KG1 (cell line): ENCODE measurements at places on chromosomes 6 and 20.

GRCh38 chr6:47197682-47198640 lies 111.7 kb downstream of the TNFRSF21 start:
- no peak for DNase-seq

- DNase-seq = no peak
Measured at GRCh38 chr20:32036716-32037485, 15.1 kb upstream of the HCK start.

GRCh38 chr6:11353921-11354389 lies 121.5 kb upstream of the NEDD9 start:
- DNase-seq = no peak

DNA sequence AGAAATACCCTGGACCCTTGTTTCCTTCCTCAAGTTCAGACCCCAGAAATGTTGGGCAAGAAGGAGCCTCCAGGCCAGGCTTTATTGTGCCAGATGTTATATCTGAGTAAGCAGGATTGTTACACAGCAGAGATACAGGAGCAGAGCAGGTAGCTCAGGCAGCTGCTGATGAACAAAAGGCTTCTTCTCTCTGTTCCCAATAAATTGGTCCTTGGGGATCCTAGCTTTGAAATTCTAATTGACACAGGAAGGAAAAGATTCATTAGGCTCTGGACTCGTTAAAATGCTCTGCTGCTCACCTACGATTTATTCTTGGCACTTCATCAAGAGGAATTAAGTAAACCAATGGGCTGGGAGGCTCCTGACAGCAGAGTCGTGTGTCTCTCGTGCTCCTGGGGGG lies 54.2 kb downstream of the RALY start:
- DNase-seq = no peak

DNA sequence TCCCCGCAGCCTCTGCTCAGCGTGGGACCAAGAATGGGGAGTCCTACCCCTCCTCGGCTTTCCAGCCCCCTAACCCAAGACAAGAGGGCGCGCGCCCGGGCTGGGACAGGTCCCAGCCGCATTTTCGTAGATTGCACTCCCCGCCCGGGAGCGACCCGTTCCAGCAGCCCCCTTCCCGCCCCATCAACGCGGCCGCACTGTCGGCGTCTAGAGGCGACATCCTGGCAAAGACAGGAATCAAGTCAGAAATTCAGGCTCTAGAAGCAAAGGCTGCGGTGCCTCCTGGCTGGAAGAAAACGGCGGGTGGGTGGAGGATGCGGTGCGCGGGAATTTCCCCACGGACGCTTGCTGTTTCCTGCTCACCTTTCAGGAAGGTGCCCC lies 957 bp downstream of the PROKR2 start:
- no peak for DNase-seq

DNA sequence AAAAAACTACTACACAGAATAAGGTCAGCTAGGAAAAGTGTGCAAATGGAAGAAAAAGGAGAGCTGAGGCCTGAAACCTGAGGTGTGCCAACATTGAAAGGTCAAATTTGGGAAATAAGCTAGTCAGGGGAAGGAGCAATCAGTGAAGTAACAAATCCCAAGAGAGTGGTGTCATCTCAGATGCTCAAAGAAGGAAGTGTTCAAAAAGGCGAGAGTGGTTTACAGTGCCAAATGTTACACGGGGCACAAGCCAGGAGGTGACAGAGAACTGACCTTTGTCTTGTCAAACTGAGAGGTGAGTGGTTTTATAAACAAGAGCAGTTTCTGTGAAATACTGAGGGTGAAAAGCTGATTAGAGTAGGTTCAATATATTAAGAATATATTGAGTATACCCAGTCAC lies 83.0 kb upstream of the TCF21 start:
- DNase-seq = no peak

- no peak for DNase-seq
Measured at GRCh38 chr6:77876300-77876699, 223.5 kb downstream of the MEI4 start.

- no peak for DNase-seq
Measured at GRCh38 chr6:41186031-41186562, 14.9 kb downstream of the TREML2 start.

- DNase-seq = no peak
Measured at GRCh38 chr20:47686545-47686944, 98.7 kb downstream of the SULF2 start.

DNA sequence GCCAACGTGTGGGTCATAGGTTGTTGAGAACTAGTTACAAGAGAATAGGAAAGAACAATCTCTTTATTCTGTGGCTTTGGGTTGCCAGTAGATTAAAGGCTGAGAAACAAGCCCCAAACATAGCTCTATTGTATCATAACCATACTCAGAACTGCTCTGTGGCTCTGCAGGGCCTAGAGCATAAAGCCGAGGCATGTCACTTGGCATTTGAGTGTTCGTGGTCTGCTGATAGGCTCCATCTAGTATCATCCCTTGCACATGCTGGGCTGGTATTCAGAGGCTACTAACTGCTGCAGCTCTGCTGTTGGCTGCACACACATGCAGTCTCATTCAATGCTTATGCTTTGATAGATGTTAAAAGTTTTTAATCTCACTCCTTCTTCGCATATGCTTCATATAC lies 157.9 kb downstream of the OGFRL1 start:
- no peak for DNase-seq

DNA sequence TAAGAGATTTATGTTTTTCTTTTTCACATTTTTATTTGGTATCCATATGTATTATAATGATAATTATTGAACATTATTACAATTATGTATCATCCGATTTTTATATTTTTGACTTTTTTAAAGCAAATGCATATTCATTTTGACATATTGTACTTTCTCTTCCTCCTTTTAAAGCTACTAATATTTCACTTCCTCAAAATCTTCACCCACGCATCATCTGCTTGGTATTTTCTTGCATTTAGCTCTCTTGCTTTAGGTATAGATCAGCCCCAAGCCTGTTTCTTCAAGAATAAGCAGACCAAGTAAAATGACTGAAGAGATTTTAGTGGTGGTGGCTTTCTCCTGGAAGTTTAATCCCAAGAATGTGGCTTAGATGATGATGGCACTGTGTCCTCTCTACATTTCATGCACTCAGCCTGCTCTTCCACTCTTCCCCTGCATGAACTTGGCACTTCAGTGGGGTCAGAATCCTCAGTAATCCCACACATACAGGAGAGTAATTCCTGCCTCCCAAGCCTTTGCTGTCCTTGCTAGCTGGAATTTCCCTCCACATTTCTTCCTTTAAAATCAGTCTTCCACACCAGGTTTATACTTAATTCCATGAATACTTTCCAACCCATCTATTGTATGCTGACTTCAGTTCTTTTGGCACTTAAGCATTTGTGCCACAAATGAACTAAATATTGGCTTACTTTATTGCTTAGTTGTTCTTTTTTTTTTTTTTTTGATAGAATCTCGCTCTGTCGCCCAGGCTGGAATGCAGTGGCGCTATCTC lies 8.2 kb downstream of the NCOA7 start:
- no peak for DNase-seq

- DNase-seq = no peak
Measured at GRCh38 chr6:138691595-138692057, 81.9 kb upstream of the CCDC28A start.

DNA sequence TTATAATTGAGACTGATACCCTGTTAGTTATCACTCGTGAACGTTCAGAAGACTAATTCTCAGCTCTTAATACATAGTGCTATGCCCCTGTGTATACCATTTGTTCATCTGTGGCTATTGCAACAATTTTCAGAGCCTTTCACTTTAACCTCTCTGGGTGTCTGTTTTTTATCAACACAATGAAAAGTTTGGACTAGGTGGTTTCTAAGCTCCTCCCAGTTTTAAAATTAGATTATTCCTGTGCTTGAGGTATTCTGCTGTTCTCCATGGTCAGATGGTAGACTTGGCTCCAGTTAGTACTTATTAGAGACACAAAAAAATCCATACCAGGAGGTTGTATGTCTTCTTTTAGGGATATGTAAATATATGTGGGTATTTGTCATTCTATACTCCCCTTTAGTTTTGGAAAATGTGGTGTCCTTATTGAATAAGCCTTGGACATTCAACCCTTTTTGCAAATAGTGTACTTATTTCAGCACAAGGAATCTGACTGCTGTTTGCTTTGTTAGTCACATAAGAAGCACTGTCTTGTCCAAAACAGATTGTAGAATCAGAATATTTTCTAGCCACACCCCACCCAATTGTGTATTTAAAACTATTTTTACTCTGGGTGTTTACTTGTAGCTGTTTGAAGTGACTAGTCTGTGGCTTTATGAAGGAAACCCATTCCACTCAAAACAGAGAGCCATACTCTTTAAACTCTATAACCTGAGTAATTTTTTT lies 2.0 kb upstream of the COL10A1 start:
- DNase-seq = no peak

- no peak for DNase-seq
Measured at GRCh38 chr6:21461844-21462518, 131.6 kb upstream of the SOX4 start.

DNA sequence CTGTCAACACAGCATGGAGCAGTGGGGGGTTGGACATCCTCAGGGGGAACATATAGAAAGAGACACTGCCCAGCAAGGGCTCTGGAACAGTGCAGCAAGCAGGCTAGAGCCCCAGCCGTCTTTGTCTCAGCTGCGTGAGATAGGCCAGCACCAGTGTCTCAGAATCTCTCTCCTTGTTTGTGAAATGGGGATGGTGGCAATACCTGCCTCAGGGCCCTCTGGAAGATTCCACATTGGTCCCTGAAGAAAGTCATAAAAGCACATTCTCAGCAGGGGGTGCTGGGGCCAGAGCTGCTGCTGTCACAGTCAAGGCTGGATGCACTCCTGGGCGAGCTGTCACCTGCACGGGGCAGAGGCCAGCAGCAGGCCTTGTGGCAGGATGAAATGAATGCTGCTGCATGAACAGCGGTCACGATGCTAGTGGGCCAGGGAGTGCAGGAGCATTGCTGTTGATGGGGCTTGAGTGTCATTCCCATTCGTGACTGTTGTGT lies 121.7 kb downstream of the SYCP2 start:
- DNase-seq = no peak

DNA sequence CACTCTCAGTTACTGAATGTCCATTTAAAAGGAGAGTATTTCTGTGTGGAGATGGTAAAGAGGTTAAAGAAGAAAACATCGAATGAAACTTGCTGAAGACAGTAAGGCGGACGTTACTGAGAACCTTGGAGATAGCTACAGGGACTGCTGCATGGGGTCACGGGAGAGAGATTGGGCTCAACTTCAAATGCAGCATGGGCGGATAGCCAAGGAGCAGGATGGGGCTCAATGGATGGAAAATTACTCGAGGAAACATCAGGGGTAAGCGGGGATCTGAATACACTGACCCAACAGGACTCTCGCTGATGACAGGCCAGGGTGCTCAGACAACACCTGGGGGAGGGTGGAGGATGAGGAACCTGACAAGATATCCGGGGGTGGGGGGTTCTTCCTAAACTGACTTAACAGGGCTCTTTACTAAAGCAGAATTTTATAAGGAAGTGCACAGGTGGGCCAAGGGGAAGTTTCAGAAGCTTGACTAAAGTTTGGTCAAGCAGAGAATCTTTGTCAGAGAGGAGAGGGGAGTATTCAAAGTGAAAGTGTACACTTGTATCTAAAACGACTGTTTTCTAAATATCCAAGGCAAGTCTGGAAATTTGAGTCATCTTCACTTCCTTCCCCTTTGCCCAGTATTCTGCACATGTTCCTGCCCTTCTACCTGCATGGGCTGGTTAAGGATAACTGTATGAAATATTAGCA lies 22.8 kb downstream of the ECT2L start:
- DNase-seq = no peak

- DNase-seq = no peak
Measured at GRCh38 chr6:16705081-16705993, 55.9 kb downstream of the ATXN1 start.

DNA sequence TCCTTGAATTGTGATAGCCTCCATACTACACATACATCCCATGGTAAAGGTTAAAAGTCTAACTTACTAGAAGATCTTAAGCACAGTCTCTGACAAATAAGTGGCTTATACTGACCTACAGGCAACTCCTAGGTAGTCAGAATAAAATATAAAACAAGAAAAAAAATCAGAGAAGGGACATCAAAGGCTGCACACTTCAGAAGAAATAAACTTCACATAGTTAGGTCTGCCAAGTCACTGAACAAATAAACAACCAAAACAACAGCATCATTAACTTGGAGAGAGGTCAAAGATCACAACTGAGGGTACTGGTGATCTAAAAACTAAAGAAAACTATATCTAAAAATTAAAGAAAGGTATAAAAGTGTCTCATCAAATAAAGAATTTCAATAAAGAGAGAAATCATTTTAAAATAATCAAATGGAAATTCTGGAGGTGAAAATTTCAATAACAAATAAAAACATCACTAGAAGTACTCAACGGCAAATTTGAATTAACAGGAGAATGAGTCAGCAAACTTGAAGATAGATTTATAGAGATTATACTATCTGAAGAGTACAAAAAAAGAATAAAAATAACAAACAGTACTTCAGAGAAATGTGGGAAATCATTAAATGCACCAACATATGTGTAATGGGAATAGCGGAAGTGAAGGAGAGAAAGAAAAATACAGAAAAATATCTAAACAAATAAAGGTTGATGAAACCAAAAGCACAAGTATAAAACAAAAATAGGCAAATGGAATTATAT lies 88.0 kb upstream of the UST start:
- DNase-seq = no peak

DNA sequence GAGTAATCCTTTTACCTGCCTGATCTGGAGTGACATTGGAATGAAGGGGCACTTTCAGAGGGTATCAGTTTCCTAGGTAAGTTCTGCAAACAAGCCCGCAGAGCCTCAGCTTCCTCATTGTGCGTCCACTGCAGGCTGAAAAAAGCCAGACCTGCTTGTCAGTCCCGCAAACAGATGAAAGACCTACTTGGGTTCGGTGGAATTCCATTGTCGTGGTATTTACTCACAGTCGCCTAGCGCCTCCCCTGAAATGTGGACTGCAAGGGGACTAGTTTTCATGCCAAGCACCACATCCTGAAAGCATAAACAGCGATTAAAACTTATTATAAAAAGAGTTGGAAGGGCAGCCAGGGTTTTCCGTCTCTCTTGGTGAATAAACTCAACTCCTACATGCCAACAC lies 121.5 kb downstream of the PAX1 start:
- no peak for DNase-seq

DNA sequence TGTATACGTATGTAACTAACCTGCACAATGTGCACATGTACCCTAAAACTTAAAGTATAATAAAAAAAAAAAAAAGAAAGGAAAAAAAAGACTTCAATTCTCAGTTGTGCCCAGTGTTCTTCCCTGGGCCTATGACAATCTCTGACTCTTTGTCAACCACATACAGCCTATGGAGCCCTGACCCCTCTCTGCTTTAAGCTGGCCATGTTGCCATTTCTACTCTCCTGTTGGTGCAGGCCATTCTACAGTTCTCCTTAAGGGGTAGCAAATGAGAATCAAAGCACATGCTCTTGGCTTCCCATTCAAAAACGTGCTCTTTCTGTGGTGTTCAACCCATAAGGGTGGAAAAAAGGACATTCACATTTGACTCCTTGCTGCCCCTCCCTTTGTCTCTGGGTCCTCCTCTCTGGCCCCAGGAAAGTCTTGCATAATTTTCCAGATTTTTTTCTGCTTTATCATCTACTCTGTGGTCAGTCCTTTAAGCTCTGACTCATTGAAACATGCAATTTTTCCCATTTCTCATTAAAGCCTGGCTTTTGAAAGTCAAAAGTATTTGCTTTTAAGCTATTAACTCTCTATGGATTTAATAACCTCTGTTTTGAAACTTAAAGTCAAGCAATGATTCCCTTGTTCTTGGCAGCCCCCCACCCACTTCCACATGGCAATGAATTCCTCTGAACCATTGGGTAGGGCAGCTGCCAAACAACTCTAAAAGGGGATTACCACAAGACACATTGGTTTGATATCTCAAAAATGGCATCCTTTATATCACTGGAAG lies 208.6 kb upstream of the MCHR2 start:
- no peak for DNase-seq
